ENCODE measurements at places on chromosomes 3 and 15. TPM values are rescaled to one million over a fixed set of nuclear protein-coding genes. Genes with fewer than 3 reads are reported as not detected.

Gene ALG1L2
- total RNA-seq = not detected

Gene SPTSSB
- 0.57 TPM for total RNA-seq

Gene MAGI1
- 33.1 TPM for total RNA-seq

Gene TMEM207
- not detected for total RNA-seq

Gene AP2M1
- total RNA-seq = 269 TPM

Gene CRABP1
- not detected for total RNA-seq

Gene GOLGA6B
- not detected for total RNA-seq

Gene ZCWPW2
- 2.0 TPM for total RNA-seq

Gene CCDC80
- total RNA-seq = 78.2 TPM

Gene FANCD2OS
- not detected for total RNA-seq

Gene EFL1
- total RNA-seq = 16.9 TPM

Gene SLC26A6
- 14.1 TPM for total RNA-seq

Gene IL5RA
- 0.65 TPM for total RNA-seq

Gene SPATA12
- total RNA-seq = not detected

Gene OR5K4
- not detected for total RNA-seq

Gene TTC14
- total RNA-seq = 13.4 TPM

Gene STARD5
- 2.2 TPM for total RNA-seq

Gene TRAT1
- total RNA-seq = not detected

Gene MCF2L2
- 0.22 TPM for total RNA-seq

Gene SUCNR1
- total RNA-seq = 0.35 TPM

Gene EXD1
- total RNA-seq = not detected

Gene TRH
- total RNA-seq = not detected

Gene CPOX
- total RNA-seq = 11.8 TPM

Gene MUSTN1
- total RNA-seq = 26.5 TPM

Gene HTR3E
- total RNA-seq = not detected

Gene PP2D1
- total RNA-seq = not detected

Gene CSTA
- total RNA-seq = 2.5 TPM

Gene C3orf85
- total RNA-seq = not detected

Gene TMEM87A
- total RNA-seq = 19.0 TPM

Gene NMNAT3
- total RNA-seq = 11.0 TPM

Gene PLSCR5
- not detected for total RNA-seq

Gene STXBP5L
- total RNA-seq = not detected

Gene IP6K2
- 29.3 TPM for total RNA-seq

Measured in Right ventricle myocardium inferior (tissue), 1 donor.